Fibroblast of skin of right biceps (primary cell): ENCODE measurements at places on chromosomes 4 and X.

- peak; percentile 49 for DNase-seq
These were observed 62.7 kb upstream of the PHKA2 start for GRCh38 chrX:19046343-19047215.

DNA sequence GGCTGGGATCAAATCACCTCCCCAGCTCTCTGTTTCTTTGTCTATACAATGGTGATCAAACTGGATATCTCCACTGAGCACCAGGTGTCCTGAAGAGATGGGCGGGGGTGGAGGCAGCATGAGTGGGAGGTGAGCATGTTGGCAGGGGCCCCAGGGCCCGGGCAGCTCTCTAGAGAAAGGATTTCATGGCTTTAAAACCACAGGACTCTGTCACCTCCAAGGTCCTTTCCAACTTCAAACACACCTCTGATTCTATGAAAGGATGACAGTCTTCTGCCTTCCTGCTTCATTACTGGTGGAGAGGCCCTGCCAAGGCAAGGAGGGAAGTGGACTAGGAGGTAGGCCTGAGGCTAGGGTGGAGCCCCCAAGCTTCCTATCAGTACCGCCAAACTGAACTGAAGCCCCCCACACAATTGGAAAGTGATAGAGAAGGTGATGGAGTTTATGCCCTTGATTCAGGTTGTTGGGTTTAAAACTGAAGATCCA is 38.6 kb downstream of the TRIM2 start:
- DNase-seq, result no peak

GRCh38 chr4:12633053-12633651 is 851.0 kb downstream of the RAB28 start:
- peak; percentile 47 for DNase-seq

DNA sequence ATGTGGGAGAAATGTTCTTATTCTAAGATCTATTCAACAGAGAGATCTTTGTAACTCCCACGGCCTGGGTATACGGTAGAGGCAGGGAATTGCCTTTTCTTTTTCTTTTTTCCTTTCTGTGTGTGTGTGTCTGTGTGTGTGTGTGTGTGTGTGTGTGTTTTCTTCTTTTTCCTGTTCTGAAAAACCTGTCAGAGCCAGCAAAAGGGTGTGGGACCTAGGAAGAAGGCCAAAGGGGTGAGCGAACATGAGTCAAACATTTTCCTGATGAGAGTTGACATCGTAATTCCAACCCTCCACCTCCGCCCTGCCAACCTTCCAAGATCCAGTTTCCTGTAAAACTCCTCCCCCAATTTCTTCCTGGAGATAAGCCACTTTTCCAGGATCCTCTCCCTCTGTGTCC is 2.8 kb upstream of the CHIC2 start:
- peak; percentile 87 for DNase-seq

DNA sequence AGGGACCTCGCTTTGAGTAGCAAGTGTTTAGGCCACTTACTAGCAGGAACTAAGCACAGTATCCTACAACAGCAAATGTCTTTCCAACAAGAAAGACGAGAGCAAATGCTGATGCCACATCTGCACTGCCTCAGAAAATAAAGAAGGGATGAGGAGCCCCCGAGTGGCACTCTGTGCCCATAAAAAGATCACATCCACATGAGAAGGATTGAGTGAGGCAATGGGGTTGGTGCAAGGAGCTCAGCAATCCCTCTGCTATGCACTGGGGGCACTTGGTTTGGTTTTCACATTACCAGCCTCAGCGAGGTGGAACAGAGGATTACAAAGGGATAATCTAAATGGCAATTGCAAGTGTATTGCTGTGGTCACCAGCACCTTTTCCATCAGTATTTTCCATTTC is 252.8 kb upstream of the SLC7A11 start:
- peak; percentile 44 for DNase-seq

GRCh38 chr4:126136922-126137781 is 822.4 kb downstream of the FAT4 start:
- peak; percentile 39 for DNase-seq

- DNase-seq, result no peak
These were observed 327.2 kb upstream of the DIPK2B start for GRCh38 chrX:45527834-45528233.

DNA sequence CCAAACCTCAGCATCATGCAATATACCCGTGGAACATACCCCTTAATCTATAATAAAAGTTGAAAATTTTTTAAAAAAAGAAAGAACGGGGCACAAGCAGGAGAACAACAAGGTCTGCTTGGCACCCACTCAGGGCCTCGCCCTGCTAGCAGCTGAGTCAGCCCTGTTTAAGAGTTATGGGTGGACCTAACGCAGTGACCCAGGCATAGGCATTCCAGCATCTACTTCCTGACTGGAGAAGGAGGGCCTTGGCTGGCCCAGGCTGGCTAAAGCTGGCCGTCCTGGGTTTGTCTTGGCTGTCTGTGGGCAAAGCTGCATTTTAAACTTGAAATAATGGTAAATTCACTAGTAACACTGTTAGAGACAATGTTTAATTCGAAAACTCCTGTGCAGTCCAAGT is 236.7 kb upstream of the PGRMC2 start:
- DNase-seq, result peak; percentile 67

GRCh38 chrX:57070185-57070984 is 51.0 kb downstream of the SPIN2B start:
- no peak for DNase-seq

GRCh38 chr4:187390646-187391045 is 604.9 kb upstream of the ZFP42 start:
- peak; percentile 65 for DNase-seq

DNA sequence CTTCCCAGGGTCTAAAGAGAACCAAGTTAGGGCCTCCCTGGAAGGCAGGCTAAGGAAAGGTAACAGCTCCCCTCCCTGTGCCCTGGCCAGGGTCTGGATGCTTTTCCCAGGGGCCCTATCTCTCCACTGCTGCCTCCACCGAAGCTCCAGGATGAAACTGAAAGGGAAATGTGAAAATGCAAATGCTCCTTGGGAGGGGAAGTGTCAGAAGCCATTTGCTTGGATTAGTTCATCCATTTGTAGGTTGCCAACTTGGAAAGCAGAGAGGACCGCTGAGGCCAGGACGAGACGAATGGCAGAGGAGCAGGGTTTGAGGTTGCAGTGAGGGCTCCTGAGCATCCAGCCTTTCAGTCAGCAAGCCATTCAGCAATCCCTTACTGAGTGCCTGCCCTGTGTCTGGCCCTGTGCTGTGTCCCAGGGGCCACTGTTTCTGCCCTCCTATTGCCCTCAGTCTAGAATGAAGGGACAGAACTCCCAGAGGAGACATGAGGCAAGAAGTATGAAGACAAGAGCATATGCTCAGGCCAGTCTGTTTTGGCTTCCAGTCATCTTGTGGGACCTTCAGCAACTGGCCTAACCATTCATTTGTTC is 45.9 kb upstream of the PGRMC1 start:
- DNase-seq, result no peak

DNA sequence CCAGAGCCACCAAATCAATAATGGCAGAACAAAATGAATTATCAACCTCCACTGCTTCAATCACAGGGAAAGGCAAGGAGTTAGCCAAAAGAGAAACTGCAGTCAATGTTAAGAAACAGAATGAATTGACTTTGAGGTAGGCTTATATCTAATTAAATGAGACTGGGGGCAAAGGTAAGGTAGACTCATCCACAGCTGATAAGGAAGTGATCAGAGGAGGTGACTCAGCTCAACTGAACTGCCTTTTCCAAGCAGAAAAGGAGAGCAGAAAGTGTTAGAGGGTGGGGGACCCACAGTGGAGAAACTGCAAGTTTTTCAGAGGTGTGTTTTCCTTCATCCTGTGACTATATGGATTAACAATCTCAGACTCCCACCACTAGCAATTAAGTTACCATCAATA is 345.8 kb upstream of the PPARGC1A start:
- DNase-seq, result no peak

DNA sequence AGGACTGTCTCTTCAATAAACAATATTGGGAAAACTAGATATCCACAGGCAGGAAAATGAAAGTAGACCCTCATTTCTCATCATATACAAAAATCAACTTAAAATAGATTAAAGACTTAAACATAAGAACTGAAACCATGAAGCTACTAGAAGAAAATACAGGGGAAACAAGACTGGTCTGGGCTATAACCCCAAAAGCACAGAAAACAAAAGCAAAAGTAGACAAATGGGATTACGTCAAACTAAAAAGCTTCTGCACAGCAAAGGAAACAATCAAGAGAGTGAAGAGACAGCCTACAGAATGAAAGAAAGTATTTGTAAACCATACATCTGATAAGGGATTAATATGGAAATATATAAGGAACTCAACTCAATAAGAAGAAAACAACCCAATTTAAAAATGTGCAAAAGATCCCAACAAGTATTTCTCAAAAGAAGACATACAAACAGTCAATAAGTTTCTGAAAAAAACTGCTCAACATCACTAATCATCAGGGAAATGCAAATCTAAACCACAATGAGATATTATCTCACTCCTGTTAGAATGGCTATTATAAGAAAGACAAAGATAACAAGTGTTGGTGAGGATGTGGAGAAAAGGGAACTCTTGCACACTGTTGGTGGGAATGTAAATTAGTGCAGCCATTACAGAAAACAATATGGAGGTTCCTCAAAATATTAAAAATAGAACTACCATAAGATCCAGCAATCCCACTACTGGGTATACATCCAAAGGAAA is 325.3 kb upstream of the RASGEF1B start:
- DNase-seq, result no peak

DNA sequence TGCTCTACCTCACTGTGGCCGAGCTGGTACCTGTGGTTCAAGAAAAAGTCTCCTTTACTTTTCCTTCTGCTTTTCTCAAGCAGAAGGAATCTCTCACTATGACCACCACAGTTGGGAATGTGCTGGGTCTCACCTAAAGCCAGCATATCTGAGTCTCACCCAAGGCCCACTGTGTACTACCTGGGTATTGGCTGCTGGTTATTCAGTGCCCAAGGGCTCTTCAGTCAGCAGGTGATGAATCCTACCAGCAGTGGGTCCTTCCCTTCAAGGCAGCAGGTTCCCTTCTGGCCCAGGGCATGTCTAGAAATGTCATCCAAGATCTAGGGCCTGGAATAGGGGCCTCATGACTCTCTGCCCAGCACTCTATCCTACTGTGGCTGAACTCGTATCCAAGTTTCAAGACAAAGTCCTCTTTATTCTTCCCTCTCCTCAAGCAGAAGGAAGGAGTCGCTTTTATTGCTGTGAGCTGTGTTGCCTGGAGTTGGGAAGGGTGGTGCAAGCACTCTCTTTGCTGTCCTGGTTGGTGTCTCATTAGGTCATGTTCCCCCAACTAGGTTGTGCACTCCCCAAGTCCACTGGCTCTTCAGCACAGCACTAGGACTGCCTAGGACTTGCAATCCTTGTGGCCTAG is 6.1 kb downstream of the CXCL10 start:
- DNase-seq, result no peak

- no peak for DNase-seq
These were observed 1722.1 kb upstream of the PCDH10 start for GRCh38 chr4:131427000-131427399.

- no peak for DNase-seq
These were observed 10.2 kb downstream of the DUSP9 start for GRCh38 chrX:153657161-153657560.

GRCh38 chr4:154035341-154035740 is 246.5 kb upstream of the SFRP2 start:
- peak; percentile 55 for DNase-seq

DNA sequence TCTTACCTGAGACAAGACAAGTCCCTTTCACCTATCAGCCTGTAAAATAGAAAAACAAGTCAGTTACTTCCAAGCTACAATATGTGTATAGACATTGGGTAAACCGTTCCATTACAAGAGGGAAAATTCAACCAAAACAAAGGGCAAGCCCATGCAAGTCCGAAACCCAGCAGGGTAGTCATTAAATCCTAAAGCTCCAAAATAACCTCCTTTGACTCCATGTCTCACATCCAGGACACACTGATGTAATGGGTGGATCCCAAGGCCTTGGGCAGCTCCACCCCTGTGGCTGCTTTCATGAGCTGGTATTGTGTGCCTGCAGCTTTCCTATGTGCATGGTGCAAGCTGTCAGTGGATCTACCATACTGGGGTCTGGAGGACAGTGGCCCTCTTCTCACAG is 14.7 kb upstream of the FAM47B start:
- DNase-seq, result no peak

GRCh38 chr4:147195386-147195785 is 249.7 kb upstream of the TTC29 start:
- peak; percentile 63 for DNase-seq

DNA sequence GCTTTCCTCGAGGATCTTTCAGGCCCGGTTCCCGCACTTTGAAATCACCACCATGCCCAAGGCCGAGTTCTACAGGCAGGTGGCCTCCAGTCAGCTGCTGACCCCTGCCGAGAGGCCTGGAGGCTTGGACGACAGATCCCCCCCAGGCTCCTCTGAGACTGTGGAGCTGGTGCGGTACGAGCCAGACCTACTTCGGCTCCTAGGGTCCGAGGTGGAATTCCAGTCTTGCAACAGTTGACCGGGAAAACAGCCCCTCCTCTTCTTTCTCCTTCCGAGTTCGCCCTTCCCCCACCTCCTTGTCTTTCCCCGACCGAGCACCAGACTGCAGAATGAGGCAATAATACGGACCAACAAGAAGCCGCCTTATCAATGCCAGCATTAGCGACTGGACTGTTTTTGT is 54.4 kb downstream of the ELF4 start:
- no peak for DNase-seq

DNA sequence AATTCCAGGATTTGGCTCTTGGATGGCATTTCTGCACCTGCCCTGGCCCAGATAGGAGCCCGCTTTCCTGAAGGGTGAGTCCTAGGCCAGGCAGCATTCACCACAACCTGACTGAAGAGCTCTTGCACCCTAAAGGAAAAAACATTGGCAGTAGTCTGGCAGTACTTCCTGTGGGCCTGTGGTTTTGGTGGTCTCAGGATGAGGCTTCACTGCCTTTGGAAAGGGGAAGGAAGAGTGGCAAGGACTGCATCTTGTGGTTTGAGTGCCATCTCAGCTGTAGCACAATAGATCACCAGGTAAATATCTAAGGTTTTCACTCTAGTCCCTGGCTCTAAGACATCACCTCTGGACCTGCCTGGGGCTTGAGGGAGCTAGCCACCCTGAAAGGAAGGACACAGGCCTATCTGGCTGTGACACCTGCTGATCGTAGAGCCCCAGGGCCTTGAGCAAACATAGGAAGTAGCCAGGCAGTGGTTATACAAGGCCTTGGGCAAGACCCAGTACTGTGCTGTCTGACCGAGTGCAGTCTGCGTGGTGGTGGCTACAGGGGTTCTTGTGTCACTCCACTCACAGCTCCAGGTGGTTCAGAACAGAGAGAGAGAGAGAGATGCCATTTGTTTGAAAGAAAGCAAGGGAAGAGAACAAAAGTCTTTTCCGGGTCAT is 28.5 kb upstream of the PRRG1 start:
- no peak for DNase-seq

- no peak for DNase-seq
These were observed 79.9 kb downstream of the NHSL2 start for GRCh38 chrX:71990518-71990917.

- DNase-seq, result no peak
These were observed 400.7 kb downstream of the DCAF12L2 start for GRCh38 chrX:125765347-125765746.

DNA sequence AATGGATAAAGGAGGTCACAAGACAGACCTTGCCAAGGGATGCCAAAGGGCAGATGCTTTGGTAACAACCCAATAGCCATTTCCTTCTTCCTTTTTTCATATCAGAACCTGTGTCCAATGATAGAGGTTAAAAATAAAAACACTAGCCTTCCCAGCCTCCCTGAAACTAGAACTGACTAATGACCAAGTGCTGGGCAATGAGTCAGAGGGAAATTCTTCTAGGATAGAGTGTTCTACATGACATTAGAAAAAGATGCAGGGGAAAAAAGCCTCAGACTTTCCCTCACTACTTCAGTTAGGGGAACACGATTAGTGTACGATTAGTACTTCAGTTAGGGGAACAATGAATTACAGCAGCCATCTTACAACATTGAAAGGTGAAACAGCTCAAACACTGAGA is 29.3 kb upstream of the FAM47C start:
- peak; percentile 44 for DNase-seq

GRCh38 chr4:82031376-82031927 is 342.3 kb downstream of the HNRNPD start:
- no peak for DNase-seq
